Activated T-cell treated with anti-CD3 and anti-CD28 coated beads, Interleukin-2, amount 50 U/mL, for 1 hour (primary cell): ENCODE measurements at places on chromosomes 7 and 10.

DNA sequence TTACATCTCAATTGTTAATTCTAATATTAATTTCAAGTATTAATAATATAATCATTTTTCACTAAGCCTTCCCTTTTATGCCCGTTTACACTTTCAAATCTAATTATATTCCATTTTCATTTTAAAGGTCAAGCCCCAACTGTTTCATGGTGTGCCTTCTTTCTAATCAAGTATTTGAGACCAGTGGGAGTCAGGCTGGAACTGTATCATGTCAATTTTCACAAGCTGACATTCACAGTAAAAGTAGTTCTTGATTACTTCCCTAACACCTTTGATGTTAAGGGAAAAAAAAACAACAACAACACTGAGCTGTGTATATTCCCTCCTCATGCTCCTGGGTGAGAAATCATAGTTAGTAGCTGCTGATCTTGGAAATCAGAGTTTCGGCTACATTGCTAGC, 38.1 kb downstream of the SFTPD start:
- DNase-seq = no peak

GRCh38 chr10:61460835-61461234, 7.7 kb upstream of the TMEM26 start:
- DNase-seq = no peak

- DNase-seq = no peak
Observed at GRCh38 chr10:71695502-71696476, 23.8 kb downstream of the C10orf105 start.

DNA sequence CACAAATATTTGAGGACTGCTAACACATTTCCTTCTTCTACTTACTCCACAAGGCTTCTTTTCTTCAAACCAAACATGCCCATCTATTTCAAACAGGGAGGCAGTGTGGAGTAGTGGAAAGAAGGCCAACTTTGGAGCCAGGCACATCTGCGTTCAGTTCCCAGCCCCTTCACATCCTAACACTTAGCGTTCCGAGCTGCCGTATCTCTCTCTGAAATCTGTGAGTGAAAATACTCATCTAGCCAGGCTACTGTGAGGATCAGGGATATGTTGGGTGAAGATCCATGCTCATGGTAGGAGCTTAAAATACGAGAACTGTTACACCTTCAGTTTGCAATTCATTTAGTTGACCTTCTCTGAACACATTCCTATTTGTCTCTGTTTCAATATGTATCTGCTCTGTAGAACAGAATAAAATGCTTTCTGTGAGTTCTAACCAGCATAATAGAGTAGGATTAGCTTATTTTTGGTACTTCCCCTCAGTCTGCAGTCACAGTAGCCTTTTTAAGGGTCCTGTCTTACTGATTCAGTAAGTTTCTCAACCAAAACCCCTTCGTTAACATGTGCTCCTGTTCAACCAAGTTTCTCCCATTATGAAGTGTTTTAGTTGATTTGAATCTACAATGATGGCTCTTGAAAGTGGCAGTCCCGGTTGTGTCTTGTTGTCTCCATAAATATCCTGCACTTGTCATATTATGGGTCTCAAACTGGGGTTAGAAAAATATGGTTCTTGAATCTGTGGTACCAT, 3.3 kb upstream of the MEST start:
- no peak for DNase-seq

GRCh38 chr10:18179891-18180290, 39.7 kb downstream of the CACNB2 start:
- no peak for DNase-seq

DNA sequence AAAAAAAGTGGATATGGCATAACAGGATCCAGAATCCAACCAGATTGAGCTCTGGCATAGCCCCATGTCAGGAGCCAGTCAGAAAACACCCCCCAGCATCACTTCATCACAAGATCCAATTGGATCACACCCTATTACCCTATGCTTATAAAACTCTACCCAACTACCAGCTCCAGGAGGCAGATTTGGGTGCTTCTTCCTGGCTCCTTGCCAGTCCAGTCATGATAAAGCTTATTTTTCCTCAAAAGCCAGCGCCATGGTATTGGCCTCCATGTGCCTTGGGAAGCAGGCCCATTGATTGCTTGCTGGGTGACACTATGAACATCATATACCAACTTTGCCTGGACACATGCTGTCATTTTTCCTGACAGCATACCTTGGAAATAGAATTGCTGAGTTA, 281.4 kb upstream of the MKLN1 start:
- DNase-seq = no peak

DNA sequence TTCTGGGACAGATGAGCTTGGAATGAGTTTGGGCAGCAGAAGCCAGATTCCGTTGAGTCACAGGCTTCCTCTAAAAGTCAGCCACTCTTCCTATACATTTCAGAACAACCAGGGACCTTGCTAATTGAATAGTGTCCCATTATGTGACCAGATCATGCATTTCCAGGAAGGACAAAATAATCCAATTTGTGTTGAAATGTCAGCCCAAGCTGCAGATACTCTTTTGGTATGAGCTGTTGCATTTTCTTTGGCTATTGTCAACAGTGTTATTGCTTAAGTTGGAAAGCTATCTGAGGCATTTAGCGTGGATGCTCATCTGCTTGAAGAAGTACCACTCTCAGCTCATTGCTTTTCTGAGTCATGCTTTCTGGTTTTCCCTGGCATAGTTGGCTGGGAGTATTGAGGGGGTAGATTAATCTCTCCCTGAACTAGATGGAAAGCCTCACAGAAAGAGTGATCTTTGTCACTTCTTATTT, 223.7 kb upstream of the HABP2 start:
- no peak for DNase-seq

- no peak for DNase-seq
Observed at GRCh38 chr10:103192089-103192450, 1.0 kb downstream of the NT5C2 start.

GRCh38 chr7:102286237-102287110, at the start of gene SH2B2:
Gene SH2B2, plus strand, starts transcription at chr7:102286868. Its CDS starts 13,683 bp downstream, at chr7:102300551.
- peak; percentile 74 for DNase-seq

DNA sequence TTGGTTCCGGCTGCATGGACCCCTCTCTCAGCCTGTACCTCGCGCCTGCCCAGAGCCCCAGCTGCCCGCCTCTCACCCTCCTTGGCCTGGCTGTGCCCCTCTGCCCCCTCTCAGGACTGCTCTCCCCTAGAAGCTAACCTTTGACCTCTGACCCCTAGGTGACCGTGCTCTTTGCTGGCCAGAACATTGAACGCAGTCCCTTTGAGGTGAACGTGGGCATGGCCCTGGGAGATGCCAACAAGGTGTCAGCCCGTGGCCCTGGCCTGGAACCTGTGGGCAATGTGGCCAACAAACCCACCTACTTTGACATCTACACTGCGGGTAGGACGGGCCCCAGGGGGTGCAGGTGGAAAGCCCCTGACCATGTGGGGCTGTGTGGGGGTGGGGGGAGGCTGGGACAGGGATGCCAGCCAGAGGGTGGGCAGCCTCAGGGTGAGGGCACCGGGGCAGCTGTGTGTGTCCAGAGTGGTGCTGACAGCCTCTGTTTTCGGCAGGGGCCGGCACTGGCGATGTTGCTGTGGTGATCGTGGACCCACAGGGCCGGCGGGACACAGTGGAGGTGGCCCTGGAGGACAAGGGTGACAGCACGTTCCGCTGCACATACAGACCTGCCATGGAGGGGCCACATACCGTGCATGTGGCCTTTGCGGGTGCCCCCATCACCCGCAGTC, 8.0 kb downstream of the FLNC start:
- DNase-seq = no peak

DNA sequence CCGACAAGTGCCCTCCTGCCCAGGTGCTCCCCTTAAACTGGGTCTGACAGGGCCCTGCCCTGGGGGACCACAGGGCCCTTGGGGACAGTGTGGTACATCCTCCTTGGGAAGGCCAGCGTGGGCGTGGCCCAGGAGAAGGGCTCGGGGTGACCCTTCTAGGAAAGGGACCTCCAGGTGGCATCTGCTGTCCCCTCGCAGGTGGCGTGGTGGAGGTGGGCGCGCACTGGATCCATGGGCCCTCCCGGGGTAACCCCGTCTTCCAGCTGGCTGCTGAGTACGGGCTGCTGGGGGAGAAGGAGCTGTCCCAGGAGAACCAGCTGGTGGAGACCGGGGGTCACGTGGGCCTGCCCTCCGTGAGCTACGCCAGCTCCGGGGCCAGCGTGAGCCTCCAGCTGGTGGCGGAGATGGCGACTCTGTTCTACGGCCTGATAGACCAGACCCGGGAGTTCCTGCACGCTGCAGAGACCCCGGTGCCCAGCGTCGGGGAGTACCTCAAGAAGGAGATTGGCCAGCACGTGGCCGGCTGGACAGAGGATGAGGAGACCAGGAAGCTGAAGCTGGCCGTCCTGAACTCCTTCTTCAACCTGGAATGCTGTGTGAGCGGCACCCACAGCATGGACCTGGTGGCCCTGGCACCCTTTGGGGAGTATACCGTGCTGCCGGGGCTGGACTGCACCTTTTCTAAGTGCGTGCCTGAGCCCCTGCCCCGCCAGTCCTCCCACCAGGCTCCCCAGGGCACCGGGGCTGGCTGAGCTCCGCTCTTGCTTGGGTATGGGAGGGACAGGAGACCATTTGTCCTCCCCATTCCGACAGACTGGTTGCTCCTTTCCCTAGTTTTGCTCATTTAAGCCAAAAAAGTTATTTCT, 972 bp downstream of the PAOX start:
- DNase-seq = no peak

DNA sequence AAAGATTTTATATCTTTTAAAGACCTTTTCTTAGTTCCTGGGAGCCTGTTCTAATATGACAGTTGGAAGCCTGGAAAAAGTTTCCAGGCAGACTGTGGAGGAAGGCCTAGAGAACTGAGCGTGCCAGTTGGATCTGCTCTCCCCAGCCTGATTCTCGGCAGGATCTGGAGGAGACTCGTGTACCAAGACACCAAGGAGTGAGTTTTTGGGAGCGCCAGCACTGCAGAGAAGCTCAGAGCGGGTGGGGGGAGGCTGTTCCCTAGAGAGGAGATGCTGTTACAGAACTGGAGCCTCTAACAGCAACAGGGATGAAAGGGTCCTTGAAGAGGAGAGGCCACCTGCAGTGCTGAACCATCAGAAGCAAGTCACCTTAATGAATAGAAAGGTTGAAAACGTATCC, 52.9 kb downstream of the LYZL2 start:
- no peak for DNase-seq

DNA sequence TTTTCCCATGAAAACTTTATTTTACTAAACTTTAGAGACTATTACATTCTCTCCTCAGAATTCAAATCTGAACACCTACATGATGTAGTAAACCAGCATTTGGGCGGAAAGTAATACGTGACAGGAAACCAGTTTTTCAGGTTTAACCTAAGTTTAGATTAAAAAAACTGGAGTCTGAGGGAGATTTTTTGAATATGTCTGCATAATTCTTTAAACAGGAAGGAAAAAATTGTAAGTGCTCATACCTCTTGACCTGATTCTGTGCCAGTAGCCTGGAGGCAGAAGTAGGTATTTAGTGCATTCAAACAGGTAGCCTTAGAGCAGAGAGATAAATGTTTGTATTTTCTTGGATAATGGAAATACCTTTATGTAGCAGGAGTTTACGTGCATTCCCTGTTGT, 224.3 kb downstream of the MDFIC start:
- DNase-seq = no peak

DNA sequence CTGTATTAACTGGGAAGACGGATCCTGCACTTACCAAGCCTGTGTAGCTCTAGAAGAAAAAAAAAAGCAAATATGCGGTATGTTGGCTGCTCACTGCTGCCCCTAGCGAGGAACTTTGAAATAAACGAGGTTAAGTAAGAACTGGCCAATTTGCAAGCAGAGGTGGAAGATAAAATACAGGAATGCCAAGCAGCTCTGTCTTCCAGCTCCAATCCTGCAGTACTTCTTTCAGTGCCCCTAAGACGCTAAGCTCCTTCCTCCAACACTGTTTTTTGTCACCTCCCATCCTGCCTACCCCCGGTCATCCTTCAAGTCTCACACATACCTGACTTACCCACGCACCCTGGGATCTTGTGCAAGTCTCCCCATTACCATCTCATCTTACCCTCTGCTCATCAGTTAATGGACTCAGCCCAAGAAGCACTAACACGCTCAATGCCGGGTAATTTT, 809 bp downstream of the C10orf143 start:
- DNase-seq = peak; percentile 64

DNA sequence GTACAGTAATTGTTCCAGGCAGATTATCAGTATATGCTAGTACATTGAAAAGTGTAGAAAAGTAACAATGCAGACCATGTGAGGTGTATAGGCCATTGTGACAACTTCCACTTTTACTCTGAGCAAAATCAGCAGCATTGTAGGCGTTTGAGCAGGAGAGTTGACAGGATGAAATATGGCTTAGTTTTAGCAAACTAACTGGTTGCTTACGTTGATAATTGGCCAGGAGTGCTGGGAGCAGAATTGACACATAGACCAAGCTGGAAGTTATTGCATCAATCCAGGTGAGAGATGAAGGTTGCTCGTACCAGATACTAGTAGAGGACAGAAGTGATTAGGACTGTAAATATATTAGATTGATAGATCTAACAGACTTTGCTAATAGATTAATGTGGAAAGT, 46.0 kb downstream of the LCOR start:
- DNase-seq = no peak

DNA sequence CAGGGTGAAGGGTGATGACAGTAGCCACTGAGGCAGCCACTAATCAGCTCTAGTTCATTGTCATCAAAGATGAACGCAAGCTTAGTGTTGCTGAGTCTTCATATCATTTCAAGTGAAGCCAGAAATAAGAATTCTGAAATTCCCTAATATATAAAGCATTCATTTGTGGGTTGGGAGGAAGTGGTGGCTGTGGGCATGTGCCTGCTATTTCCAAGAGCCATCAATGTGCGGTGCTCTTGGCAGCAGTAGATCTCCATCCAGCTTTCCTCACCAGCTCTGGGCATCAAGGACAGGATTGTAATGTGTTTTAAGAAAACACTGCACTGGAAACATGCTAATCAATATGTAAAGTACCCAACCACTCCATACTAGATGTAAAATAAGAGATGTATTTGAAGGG, 202.5 kb upstream of the AHR start:
- no peak for DNase-seq
